Lower lobe of right lung (tissue), 2 donors: ENCODE measurements at places on chromosomes 3 and 15. TPM values are rescaled to one million over a fixed set of nuclear protein-coding genes. Genes with fewer than 3 reads are reported as not detected.

Gene WDR49
- 13.9 TPM for total RNA-seq

Gene PDCD6IP
- 296 TPM for total RNA-seq

Gene OR5H15
- total RNA-seq: not detected

Gene SRGAP3
- total RNA-seq: 7.8 TPM

- H3K4me1 ChIP-seq: no peaks in the 10 kb centered on the region
- no peaks in the 10 kb centered on the region for H3K27me3 ChIP-seq
- DNase-seq: peak; percentile 57
- peak overlapping the region; percentile 23 for H3K4me3 ChIP-seq
- H3K36me3 ChIP-seq: no peaks in the 10 kb centered on the region
Observed at GRCh38 chr3:150925751-150926201, 20.5 kb upstream of the MINDY4B start.

Gene LMAN1L
- not detected for total RNA-seq

GRCh38 chr3:13480340-13481318 is 523 bp downstream of the HDAC11 start:
- peaks cover 4% of the 10 kb centered on the region for H3K36me3 ChIP-seq
- H3K4me1 ChIP-seq: peaks cover 28% of the 10 kb centered on the region
- peak overlapping the region; percentile 81 for H3K4me3 ChIP-seq
- no peaks in the 10 kb centered on the region for H3K27me3 ChIP-seq
- H3K27ac ChIP-seq: peak overlapping the region; percentile 95

DNA sequence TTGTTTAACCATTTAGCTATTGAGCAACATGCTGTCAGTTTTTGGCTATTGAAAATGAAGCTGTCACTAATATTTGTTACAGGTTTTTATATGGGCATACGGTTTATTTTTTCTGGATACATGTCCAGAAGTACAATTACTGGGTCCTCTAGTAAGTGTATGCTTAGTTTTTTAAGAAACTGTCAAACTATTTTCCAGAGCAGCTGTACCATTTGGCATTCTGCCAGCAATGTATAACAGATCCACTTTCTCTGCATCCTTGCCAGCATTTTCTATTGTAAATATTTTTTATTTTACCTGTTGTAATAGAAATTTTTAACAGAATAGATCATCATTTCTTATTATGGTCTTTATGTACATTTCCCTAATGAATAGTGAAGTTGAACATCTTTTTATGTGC is 658.8 kb downstream of the EDEM1 start:
- DNase-seq: no peak
- H3K4me3 ChIP-seq: no peak overlapping the region
- no peak overlapping the region for H3K27ac ChIP-seq
- H3K27me3 ChIP-seq: no peaks in the 10 kb centered on the region
- no peaks in the 10 kb centered on the region for H3K4me1 ChIP-seq

GRCh38 chr3:30286007-30286669 is 320.3 kb upstream of the TGFBR2 start:
- peak; percentile 41 for DNase-seq
- H3K4me3 ChIP-seq: no peak overlapping the region
- no peaks in the 10 kb centered on the region for H3K27me3 ChIP-seq
- H3K27ac ChIP-seq: peak overlapping the region; percentile 10
- H3K4me1 ChIP-seq: peaks cover 33% of the 10 kb centered on the region
- H3K36me3 ChIP-seq: no peaks in the 10 kb centered on the region

DNA sequence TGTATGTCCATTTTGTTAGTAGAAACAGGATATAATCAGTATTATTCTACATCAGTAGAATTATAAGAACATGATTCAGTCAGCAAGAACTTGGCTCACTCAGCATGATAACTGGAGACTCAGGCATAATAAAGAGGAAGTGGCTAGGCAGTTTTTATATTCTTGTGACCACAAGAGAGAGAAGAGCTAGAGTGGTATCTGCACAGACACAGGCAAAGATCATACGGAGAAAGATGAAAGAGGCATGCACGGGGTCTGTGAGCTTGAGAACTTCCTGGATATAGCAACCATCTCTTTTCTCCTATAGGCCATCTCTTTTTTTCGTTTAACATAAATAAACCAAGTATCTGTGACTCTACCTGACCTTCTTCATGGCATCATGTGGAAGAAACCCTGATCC is 46.8 kb downstream of the MYO5A start:
- H3K4me1 ChIP-seq: peaks cover 41% of the 10 kb centered on the region
- no peak for DNase-seq
- no peaks in the 10 kb centered on the region for H3K27me3 ChIP-seq
- H3K4me3 ChIP-seq: no peak overlapping the region
- no peak overlapping the region for H3K27ac ChIP-seq
- no peaks in the 10 kb centered on the region for H3K36me3 ChIP-seq

Gene GOLGA6B
- not detected for total RNA-seq

Gene GOLGA8M
- total RNA-seq: 2.9 TPM

GRCh38 chr15:71627188-71627587 is 183.2 kb upstream of the NR2E3 start:
- H3K4me3 ChIP-seq: no peak overlapping the region
- no peaks in the 10 kb centered on the region for H3K27me3 ChIP-seq
- no peak for DNase-seq
- H3K36me3 ChIP-seq: no peaks in the 10 kb centered on the region
- no peaks in the 10 kb centered on the region for H3K4me1 ChIP-seq
- H3K27ac ChIP-seq: no peak overlapping the region
